Right ventricle myocardium inferior (tissue), 1 donor: ENCODE measurements at places on chromosomes 16 and 17. TPM values are rescaled to one million over a fixed set of nuclear protein-coding genes. Genes with fewer than 3 reads are reported as not detected.

HS3ST2 gene
- 0.11 TPM for total RNA-seq

DNA sequence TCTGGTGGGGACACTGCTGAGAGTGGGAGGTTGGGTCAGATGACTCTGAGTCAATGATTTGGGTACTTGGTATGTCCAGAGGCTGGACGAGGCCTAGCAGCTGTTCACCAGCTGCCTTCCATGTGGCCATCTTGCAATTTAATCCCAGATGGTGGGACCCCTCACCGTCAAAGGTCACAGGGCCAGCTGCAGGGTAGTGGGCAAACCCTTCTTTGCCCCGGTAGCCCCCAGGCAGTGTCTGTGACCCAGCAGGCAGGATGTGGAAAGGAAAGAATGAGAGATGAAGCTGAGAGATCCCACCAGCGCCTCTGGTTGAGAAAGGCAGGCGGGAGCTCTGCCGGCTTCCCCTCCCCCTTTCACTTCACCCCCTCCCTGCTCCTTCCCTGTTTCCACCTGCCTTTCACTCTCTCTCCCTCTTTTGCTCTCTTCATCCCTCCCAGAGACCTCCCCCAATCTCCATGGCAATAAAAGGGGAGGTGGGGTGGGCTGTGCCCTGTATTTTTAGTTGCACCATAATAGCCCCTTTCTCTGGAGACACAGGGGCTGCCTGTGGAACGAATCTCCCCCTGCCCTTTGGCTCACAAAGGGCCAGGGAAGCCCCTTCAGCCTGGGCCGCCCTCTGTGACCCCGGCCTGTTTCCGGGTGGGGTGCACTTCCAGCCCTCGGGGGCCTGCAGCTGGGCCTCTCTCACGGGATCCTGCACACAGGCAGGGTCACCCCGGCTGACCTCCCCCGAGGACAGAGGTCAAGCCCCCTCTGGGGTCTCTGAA is 20.2 kb downstream of the CDK5RAP3 start:
- no peak for DNase-seq

CMTM2 gene
- total RNA-seq = 0.35 TPM

DNA sequence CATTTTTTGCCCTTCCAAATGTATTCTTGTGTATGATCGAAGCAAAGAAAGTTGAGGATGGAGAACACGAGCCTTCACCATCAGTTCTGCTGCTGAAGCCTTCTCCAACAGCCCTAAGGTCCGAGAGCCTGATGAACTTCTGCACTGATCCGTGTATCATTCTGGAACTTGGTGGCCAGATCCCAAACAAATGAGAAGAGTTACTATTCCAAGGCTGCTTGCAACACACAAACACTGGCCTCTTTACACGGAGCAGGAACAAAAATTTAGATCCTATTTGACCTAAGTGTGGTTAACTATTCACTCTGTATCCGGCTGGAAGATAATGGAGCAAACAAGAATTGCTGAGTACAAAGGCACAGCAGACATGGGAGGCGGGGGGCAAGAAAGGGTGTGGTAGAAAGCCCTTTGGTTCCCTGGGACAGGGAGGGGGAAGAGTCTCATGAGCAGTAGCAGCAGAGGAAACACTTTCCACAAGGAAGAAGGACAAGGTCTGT is 282.9 kb downstream of the SOX9 start:
- no peak for DNase-seq

- no peak for DNase-seq
These were observed 31.4 kb upstream of the HS3ST3B1 start for GRCh38 chr17:14269473-14269872.

DNA sequence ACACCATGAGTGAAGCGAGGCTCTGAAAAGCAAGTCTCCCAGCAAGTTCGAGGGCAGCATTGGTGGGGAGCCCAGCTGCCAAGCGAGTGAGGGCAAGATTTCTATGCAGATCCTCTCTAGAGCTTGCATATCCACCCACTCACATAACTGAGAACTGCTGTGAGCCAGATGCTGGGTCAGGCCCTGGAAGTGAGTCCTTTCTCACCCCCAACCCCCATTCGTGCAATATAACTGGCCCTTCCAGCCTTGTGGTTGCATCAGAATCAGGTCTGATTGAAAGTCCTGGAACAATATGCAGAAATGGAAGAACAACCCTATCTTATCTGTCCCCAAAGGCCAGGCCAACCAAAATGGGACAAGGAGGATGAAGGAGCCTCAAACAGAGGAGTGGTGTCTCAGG is 146.6 kb downstream of the IRX5 start:
- DNase-seq = no peak

GRCh38 chr17:79843474-79843815 is 4.2 kb upstream of the CBX4 start:
- no peak for DNase-seq

DNA sequence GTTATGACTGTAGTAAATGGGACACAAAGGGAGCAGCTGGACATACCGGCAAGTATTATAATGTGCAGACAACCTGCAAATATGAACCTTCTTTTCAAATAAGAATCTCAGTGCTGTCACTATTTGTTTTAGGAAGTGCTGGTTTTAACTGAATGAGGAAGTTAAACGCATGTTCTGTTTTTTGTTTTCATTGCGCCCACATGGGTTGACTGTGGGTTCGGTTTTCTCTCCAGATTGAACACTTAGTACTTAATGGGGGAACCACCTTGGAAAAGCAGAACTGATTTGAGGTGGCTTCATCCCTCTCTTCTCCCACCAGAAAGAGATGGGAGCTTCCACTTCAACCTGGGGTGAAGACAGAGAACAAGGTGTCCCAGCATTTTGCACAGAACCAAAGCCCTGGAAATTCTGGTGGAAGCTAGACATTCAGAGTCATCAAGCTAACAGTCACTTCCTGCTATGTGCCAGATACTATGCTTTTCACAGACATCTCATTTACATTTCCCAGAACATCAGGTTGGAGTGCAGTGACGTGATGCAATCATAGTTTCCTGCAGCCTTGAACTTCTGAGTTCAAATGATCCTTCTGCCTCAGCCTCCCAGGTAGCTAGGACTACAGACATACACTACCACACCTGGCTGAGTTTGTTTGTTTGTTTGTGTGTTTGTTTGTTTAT is 149.8 kb downstream of the CDH13 start:
- no peak for DNase-seq

DNA sequence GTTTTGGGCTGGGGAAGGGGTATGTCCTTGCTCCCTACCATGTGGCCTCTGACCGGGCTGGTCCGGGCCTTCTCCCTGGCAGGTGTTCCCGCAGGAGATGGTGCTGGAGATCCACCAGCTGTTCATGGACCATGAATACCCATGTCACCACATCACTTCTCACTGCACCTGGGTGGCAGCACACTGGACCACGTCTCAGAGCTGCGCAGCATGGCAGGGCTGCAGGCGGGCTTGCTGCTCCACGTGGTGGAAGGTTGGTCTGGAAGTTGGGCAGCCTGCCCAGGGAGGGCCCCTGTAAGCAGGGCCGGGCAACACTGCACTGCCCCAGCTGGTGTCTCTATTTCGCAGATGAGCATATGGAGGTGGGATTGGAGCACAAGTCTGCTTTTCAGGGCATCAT is 169.5 kb upstream of the ZNF267 start:
- DNase-seq = peak; percentile 67

ADAP2 gene
- total RNA-seq = 8.6 TPM

DNA sequence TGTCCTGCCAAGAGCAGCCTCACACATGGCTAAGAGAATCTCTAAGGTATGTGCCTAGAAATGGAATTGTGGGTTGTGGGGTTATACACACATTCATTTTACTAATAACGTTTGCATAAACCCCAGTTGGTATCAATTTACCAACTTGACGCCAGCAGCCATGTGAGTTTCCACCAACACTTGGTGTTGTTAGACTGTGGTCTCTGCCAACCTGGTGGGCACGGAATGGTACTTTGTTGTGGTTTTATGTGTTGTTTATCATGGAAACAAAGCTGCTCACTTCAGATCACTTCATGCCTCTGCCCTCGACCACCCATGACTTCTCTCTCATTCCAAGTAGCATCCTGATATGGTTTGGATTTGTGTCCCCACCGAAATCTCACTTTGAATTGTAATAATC is 152.0 kb upstream of the CDC42EP4 start:
- DNase-seq = no peak

GRCh38 chr17:55482591-55483389 is 28.5 kb downstream of the SMIM36 start:
- no peak for DNase-seq

- DNase-seq = peak; percentile 66
These were observed 20.9 kb downstream of the KLHDC4 start for GRCh38 chr16:87744750-87745514.

DNA sequence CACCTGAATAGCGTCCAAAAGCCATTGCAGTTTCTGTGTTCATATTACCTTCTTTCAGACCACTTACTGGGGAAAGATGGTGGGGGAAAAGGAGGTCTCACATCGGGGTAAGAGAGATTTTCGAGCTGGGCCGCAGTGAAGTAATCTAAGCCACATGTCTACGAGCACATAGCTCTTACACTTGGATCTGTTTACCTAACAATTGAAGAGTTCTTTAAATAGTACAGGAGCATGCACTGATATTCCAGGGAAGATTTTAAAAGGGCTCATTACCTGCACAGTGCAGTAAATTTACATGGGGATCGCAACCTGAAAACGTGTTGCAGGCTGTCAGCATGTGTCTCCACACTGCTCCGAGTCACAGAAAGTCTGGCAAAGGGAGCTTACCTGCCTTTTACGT is 12.6 kb downstream of the MAF start:
- no peak for DNase-seq

DNA sequence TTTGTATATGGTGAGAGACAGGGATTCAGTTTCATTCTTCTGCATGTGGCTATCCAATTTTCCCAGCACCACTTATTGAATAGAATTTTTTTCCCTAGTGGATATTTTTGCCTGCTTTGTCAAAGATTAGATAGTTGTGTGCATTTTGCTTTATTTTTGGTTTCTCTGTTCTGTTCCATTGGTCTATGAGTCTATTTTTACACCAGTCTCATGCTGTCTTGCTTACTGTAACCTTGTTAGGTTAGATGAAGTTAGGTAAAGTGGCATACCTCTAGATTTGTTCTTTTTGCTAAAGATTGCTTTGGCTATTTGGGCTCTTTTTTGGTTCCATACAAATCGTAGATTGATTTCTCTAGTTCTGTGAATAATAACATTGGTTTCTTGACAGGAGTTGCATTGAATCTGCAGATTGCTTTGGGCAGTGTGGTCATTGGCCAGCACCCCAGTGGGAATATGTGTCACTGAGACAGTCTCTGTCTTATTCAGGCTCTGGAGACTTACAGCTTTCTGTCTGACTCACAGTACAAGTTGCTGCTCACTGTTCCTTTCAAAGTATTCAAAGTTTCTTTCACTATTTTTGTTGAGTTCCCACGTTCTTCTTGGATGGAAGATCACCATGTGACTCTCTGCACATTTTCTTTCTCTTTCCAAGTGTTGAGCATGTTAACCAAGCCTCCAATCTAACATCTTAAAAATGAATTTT is 709.1 kb downstream of the CDH11 start:
- DNase-seq = no peak

- DNase-seq = no peak
These were observed 41.8 kb downstream of the TNRC6A start for GRCh38 chr16:24771132-24771778.

TBC1D3C gene
- total RNA-seq = not detected

DNA sequence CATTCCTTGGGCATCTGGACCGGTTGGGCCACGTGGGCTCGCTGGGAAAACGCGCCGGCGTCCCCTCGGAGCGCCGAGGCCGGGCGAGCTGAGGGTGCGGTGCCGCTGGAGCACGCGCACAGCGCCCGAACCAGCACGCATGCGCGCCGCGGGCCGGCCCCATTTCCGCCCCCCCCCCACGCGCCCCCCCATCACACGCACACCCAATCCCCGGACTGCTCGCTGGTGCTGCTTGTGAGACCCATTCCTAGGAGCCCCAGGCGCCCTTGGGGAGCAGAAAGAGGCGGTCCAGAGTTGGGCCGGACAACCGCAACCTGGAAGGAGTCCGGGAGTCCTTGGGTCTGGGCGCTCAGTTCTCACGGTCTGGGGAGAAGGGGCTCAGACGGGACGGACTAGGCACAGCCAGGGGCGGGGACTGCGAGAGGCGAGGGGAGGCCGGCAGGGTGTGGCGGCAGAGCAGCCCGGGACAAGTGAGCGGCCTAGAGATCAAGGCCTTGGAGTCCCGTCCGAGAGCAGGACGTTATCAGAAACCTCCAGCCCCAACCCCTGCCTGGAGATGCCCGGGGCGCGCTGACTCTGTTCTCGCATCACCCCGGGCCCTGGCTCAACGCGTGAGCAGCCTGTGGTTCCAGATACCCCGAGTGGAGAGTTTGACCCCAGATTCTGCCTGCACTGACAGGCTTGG is 6.0 kb upstream of the CBX8 start:
- DNase-seq = no peak

DNA sequence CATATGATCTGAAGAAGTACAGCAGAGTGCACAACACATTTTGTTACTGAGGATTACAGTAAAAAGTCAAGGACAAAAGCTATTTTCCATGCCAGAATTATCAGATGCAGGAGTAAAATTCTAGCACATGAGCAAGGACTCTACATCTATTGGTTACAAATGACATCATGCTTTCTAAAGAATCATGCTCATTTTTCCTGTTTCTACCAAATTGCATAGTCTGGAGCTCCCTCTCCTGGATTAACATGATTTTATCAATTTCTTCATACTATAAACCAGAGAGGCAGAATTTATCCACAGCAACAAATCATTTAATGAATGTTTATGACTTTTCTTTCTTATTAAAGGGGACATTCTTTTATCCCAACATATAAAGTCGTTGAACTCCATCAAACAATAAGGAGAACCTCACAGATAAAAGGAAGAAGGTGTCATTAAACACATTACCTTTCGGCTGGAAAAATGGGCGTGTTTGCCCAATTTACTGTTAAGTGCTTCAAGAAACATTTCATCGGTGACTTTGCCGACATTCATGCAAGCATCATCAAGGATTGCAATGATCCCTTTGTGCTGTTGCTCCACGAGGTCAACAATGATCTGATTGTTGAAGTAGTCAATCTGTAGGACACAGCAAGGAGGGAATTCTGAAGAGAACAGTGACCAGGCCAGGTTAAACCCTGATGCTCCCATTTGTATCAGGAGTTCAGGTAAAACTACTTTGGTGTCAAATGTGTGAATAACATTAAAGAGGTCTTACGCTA is 121.7 kb downstream of the MYO1D start:
- DNase-seq = no peak

HOXB3 gene
- 1.2 TPM for total RNA-seq

DNA sequence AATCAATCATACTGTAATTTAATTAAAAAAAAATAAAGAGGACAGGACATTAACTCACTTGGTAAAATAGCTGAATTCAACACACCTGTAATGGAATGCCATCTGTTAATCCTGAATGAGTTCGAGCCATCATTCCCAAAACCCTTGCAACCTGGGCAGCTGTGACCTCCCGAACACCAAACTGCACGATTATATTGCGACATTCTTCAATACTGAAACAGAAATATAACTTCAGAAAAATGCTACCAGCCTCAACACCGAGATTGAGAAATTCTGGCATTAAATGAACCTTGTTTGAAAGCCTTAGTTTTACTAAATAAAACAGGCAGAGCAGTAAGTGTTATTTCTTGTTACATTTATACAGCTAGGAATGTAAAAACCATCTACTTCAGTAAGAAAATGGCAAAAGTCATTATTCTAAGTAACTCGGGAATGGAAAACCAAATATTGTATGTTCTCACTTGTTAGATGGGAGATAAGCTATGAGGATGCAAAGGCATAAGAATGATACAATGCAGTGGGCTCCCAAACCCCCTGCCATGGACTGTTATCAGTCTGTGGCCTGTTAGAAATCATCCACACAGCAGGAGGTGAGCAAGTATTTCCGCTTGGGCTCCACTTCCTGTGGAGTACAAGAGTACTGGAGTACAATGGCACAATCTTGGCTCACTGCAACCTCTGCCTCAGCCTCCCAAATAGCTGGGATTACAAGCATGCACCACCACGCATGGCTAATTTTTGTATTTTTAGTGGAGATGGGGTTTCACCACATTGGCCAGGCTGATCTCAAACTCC is 46.5 kb downstream of the CNOT1 start:
- DNase-seq = no peak
